Stimulated activated naive B cell treated with anti-CD40 and anti-IgM and Interleukin-4, amounts not matched to agents 10 μg/mL and 1 μg/mL and 100 μg/mL, for 72 hours (primary cell): ENCODE measurements at places on chromosomes 6 and 20.

DNA sequence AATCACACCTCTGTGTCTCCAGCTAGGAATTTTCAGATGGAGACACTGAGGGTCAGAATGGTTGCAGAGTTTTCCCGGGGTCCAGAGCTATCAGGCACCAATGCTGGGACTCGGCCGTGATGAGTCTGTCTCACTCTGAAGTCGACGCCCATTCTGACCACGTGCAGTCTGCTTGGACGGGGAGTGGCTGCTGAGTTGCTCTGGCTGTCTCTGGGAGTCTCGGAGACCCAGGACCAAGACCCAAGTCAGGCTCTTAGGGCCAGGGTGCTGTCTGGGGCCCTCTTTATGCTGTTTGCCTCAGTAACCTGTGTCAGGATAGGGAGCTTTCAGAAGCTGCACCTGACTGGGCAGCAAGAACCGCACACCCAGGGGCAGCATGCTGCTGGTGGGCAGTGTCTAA is 4.6 kb downstream of the IP6K3 start:
- DNase-seq, result no peak

DNA sequence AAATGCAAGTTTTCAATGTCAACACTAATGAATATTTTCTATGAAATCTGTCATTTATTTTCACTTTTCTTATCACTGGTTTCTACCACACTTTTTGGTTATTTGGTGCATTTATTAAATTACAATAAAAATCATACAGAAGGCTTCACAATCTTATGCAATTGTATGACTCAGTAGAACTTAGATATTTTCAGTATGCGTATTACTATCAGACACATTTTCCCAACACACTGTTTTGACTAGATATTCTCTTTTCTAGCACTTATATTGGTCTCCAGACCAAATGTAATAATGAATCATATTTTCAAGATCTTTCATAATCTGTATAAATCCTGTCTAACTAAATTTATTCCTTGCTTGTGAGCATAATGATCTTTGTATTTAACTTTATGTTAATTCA is 74.1 kb downstream of the FAM83B start:
- no peak for DNase-seq

DNA sequence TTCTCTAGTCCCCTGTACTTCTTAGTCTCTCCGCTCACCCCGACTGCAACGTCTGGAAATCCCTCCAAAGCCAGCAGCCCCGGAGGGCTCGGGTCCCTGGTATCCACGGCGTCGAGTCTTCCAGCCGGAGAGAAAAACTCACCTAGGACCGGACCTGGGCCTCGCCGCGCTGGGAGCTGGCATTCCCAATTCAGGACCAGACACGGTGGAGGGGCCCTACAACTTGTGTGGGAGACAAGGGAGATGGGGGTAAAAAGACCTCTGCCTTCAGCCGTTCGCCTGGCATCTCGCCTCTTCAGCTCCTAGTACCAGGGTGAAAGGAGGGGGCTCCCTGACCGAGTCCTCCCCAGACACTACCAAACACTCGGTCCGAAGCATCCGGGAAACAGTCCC is 64.3 kb downstream of the GPX5 start:
- no peak for DNase-seq

GRCh38 chr20:48191200-48191599 is 405.9 kb upstream of the SULF2 start:
- DNase-seq, result no peak

DNA sequence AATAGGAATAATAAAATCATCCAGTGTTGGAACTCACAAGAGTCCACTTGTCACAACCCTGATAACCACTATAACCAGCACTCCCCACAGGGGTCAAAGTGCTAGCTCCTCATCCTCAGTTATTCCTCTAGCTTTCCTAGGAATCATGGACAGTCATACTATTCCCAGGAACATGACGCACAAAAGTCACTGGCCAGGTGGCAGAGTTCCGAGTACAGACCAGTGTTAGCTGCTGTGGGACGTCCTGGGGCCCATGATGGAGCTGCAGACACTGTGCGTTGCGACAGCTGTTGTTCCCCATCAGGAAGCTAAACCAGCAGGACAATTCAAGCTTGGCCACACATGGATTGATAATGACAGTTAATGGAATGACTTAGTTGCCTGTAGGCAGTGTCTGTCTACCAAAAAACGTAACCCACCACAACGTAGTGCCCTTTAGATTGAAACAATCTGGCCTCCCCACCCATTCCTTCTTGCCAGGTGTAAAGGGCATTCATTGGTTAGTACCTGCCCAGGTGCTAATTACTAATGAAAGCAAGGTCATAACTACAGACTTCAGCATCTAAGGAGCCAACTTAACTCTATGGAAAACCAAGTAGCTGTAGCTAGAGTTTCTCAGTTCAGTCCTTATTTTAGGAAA is 17.4 kb downstream of the EZR start:
- DNase-seq, result no peak

- no peak for DNase-seq
Measured at GRCh38 chr20:57621421-57622200, 1.4 kb upstream of the ZBP1 start.

GRCh38 chr6:24910961-24911725 is 24.6 kb downstream of the RIPOR2 start:
- DNase-seq, result no peak

GRCh38 chr6:21750575-21750974 is 157.0 kb downstream of the SOX4 start:
- no peak for DNase-seq

- DNase-seq, result no peak
Measured at GRCh38 chr6:158758451-158758860, 60.7 kb downstream of the EZR start.
